ENCODE measurements at places on chromosomes 2 and 18.

DNA sequence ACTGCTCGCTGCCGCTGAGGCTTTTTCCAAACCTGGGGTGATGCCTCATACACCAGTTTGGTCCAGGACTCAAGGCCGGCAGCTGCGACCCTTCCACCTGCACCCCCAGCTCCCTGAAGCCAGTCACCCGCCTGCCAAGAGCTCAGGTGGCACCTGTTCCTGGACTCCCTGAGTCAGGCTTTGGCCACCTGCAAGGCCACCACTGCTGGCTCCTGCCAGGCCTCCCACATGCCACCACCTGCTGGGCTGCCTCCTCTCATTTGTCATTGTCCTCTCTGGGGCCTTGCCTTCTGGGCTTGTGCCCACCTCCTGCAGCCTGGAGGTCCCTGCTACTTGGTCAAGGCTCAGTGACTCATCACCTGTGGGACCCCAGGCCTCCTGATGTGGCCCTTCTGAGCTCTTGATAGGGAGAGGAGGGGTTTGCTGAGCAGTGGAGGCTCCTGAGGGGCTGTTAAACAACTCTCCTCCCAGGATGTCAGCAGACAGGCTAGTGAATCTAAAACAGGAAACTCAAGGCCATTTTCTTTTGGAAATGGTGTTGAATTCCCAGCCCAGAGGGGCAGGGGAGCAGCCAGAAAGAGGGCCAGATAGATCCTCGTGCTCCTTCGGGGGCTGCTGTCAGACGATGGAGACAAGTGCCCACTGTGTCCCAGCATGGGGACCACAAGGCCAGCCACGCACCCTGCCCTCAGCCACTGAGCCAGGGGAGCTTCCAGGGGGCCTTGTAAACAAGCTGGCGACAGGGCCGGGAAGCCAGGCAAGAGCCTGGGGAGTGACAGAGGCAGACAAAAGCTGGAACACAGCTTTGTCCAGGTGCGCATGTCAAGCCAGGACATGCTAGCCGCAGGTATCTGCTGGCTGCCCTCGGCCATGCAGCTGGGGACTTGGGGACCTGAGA, 416.8 kb downstream of the LRATD1 start:
- no peak for DNase-seq

- DNase-seq: peak; percentile 48
Observed at GRCh38 chr2:191678437-191679100, 633 bp downstream of the NABP1 start.

DNA sequence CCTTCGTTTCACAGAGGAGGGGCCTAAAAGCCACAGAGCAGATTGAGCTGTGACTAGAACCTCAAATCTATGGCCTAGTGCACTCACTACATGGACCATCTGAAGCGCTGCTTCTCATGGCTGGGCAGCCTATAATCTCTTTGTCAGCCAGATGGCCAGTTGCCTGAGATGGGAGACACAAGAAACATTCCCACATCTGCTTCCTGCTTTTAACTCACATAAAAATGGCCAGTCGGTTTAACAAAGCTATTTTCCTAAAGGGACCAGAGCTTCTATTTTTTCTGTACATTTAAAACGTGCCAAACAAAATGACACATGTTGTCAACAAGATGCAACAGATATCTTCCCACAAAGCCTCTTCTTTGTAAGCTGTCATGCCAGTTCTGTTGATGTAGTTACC, 173.8 kb downstream of the GFPT1 start:
- peak; percentile 74 for DNase-seq

DNA sequence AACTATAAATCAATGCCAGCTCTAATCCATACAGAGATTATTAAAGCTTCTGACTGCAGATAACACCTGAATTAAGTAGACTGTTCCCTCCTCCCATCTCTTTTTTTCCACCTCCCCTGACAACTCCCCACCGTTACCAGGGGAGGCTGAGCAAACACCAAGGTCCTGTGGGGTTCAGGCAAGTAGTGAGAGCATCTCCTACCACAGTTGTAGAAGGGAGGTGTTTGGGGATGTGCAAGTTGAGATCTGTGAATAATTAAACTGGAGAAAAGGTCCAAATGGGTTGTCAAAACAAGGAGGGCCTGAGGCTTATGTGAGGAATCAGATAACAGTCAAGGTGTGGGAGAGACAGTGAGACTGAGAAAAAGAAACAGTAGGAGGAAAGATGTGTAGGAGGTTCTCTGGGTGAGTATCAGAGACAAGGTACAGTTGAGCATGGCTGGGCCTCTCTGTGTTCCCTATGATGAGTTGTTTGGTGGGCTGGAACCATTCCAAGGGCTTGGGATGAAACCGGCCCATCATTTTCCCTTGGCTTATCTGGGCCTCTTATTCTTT, 194.6 kb downstream of the CYRIA start:
- no peak for DNase-seq

- no peak for DNase-seq
Observed at GRCh38 chr2:723761-724160, 46.6 kb upstream of the TMEM18 start.

- DNase-seq: no peak
Observed at GRCh38 chr2:28510184-28510583, 14.3 kb downstream of the PLB1 start.

- no peak for DNase-seq
Observed at GRCh38 chr18:58156516-58156915, 112.5 kb downstream of the NEDD4L start.

- no peak for DNase-seq
Observed at GRCh38 chr2:197107291-197108269, 181.1 kb upstream of the PGAP1 start.

GRCh38 chr2:50672282-50672681, 359.6 kb downstream of the NRXN1 start:
- DNase-seq: no peak

DNA sequence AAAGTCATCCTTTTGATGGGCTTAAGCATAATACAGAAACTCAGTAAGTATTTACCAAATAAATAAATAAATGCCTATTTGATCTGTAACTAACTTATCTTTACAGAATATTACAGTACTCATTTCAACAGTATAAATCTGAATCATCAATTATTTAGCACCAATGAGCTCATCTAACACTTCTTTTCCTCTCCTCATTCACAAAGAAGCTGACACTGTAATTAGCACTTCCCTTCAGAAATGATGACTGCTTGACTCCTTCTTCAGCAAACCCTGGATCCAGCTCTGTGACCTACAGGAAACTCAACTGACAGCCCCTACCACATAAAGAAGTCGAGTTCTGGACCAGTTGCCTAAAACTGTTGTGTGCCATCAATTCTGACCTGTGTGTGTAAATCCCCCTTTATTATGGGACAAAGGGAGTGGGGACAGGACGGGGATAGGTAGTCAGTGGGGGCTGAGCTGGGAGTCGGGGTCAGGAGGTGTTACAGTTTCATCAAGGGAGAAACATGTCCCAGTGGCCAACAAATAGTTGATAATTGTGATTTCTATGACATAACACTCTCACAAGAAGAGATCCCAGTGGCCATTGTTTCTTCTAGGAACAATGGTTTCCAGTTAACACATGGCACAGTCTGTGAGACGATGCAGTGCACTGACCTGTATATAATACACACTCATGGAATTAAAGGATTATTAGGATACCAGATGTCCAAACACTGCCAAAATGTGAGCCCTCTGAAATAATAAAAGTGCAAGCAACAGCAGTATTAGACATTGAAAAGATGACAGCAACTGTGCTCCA, 68.7 kb downstream of the STK39 start:
- no peak for DNase-seq

DNA sequence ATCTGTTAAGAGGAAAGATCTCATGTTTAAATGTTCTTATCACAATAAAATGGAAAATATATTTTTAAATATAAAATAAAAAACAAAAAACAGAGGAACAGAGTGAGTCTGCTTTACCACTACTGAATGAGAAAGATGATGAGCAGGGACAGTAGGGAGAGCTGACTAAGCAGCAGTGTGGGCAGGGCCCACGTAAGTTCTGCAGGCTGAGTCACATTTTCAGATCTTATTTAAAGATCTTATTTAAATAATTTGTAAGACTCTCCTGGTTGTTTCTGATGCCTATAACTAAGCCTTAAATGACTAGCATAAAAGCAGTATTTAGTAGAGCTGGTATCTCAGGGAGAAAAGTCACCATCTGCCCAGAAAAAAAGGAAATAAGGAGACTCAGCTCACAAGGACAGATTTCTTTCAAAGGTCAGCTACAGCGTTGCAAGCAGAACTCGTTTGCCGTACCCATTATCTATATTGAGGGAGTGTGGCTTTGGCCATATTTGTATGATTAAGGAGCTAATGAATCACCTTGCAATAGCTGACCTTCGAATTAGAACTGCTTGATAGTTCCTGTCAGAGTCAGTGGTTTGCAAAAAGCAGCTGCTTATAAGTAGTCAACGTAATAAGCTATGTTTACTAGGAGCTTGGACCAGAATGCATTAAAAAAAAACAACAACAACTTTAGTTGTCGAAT, 322.1 kb upstream of the CHAC2 start:
- DNase-seq: no peak

- DNase-seq: no peak
Observed at GRCh38 chr2:47616506-47616905, 166.4 kb upstream of the MSH6 start.

GRCh38 chr18:50074404-50074803, 120.5 kb downstream of the MYO5B start:
- no peak for DNase-seq

GRCh38 chr2:71252862-71253261, 26.0 kb upstream of the PAIP2B start:
- no peak for DNase-seq

GRCh38 chr2:172884336-172884735, 148.7 kb downstream of the RAPGEF4 start:
- no peak for DNase-seq

DNA sequence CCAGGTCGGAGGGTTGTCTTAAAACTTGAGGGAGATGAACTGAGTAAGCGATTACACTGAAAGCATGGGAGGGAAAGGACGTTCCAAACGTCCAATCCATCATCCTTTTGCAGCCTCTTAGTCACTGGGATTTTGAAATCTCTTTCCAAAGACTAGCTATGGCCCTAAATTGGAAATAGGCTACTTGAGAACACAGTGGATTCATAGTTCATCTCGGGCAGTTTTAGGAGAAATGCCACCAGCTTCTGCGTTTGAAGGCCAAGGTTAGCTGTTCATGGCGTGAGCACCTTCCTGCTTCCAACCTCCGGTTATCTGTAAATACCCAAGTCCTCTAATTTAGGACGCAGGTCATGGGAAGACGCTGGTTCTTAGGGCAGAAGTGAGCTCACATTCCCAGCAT, 821 bp upstream of the EML6 start:
- no peak for DNase-seq

DNA sequence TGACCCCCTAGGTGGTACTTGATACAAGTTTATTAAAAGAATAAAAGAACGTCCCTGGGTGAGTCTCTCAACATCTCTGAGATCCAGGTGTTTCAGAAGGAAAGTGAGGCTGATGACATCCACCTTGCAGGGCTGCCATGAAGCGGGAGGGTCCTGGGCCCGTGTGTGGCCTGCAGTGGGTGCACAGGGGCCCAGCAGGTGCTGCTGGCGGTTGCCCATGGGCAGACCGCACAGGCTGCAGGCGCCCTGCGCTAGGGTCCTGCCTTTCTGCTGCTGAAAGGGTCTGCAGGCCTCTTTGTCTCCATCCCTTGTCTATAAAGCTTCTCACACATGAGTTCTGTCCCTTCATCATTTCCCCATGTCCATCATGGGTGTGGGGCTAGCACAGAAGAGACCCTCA, 247.0 kb downstream of the TFCP2L1 start:
- no peak for DNase-seq

Measured in right hindlimb (tissue), 1 donor.